Stimulated activated CD4-positive, alpha-beta T cell treated with anti-CD3 and anti-CD28 coated beads, Interleukin-12 subunit alpha, Interleukin-12 subunit beta, amount 100 ng/mL, for 24 hours (primary cell): ENCODE measurements at places on chromosomes 6 and 20.

- DNase-seq = no peak
Measured at GRCh38 chr20:62020935-62021701, 44.6 kb downstream of the TAF4 start.

GRCh38 chr6:4936681-4937041 lies 67.2 kb downstream of the RPP40 start:
- no peak for DNase-seq

DNA sequence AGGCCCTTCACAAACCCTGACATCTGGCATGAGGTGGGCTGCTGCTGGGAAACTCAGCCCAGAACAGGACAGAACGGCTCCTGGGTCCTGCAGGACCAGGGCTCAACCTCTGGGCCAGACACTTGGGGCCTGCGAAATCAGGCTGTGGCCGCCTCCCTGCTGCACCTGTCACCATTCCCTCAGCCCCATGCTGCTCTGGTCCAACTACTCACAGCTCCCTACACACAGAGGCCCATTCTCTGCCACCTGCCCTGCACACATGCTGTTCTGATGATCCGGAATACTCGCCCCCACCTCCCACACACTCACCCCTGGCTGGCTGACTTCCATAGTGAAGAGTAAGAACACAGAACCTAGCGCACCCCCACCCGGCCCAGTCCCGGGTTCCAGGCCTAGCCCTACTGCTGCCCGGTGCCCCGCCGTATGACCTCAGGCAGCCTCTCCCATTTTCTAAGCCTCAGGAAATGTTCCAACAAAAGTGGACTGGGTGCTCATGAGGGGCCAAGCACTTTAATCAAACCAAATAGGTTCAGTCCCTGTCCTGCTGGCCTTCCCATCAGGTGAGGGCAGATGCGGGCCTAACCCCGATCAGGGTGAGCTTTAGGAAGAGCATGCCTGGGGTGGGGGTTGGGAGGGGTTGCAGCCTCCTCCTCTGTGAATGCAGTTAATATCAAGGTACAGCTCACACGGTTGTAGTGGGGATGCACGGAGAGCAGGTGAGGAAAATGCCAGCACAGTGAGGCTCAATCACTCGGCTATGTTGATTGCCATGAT lies 3.9 kb downstream of the PEDS1 start:
- no peak for DNase-seq

GRCh38 chr6:129489215-129489765 lies 220.7 kb downstream of the ARHGAP18 start:
- no peak for DNase-seq

DNA sequence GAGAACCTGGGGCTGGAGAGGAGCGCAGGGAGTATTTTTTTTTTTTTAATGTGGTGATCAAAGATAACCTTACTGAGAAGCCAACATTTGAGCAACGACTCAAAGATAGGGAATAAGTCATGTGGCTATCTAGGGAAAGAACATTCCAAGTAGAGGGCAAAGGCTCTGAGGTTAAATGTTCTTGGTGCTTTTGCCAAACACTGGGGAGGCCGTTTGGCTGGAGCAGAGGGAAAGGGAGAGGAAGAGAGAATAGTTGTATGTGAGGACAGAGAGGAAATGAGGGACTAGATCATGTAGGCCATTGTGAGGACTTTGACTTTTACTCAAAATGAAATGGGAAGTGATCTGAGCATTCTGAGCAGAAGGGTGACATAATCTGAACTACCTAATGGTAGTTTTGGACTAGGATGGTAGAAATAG lies 27.8 kb downstream of the ACSS2 start:
- DNase-seq = no peak

DNA sequence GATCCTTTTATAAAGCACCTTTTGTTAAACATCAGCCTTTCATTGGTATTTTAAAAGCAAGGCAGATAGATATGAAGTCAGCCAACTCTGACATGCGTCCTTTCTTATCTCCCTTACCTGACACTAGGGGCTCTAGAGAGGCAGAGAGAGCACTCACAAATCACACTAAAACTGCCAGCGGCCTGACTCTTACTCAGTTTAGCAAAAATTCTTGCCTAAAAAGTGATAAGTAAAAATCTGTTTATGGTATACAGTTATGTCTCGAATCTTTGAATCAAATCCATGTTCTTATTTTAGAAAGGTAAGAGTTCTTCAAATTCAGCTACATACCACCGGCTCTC lies 10.4 kb upstream of the TDRD6 start:
- DNase-seq = no peak

- no peak for DNase-seq
Measured at GRCh38 chr6:99184696-99185095, 164.8 kb downstream of the FAXC start.

DNA sequence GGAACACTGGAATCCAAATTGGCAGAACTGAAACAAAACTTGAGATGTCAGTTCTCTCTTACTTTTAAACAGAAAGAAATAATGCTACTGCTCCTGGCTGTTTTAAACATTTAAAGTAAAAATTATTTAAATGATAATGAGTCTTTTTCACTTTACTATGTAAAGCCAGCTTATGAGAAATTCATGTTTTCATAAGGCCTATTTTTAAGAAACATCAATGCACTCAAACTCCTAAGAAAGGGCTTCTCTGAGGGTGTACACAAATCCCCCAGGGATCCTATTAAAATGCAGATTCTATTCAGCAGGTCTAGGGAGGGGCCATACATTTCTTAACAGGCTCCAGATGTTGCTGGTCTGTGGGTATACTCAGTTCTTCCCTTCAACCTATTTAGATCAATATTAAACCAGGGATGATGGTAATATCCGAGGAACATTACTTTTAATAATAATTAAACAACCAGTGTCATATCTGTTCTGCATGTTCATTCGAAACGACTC lies 2.3 kb downstream of the FERMT1 start:
- DNase-seq = no peak

DNA sequence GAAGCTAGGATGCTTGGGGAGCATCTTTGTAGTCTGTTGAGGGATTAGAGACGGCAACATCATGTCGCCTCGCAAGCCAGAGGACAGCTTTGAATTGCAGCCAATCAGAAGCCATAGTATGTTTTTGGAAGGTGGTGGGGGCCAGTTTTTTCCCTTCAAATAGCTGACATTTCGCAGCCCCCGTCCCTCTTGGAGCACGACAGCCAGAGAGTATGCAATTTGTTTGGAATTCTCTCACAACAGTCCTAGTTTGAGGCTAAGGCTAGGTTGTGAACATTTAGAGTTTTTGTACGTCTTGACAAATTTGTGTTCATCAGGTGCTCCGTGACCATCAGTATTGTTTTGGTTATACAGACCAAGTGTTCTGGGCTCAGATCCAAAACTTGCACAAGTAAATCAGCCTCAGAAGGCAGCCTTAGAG lies 83.3 kb downstream of the PLCB1 start:
- no peak for DNase-seq

GRCh38 chr6:27279513-27280063 lies 32.1 kb downstream of the PRSS16 start:
- no peak for DNase-seq
